Fibroblast of the conjunctiva (primary cell): ENCODE measurements at places on chromosomes 11 and 22.

- peak; percentile 70 for DNase-seq
Observed at GRCh38 chr11:107385361-107385981, 72.2 kb downstream of the CWF19L2 start.

DNA sequence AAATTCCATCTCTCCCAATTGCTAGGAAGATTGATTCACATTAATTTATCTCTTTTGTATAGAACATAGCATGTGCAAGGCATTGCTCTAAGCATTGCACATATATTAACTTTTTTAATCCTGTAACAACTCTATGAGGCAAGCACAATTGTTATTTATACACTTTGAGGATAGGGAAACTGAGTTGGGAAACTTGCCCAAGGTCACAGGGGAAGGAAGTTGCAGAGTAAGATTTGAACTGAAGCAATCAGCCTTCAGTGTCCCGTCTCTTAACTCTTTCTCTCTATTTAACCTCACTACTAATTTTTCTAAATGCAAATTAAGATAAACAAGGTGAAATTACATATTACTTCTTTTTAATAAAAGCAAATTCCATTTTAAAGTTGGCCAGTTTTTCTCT, 22.2 kb downstream of the OR56B4 start:
- no peak for DNase-seq

- DNase-seq = no peak
Observed at GRCh38 chr11:10480026-10480425, 25.0 kb downstream of the AMPD3 start.

- no peak for DNase-seq
Observed at GRCh38 chr11:121838571-121838970, 277.4 kb downstream of the BLID start.

DNA sequence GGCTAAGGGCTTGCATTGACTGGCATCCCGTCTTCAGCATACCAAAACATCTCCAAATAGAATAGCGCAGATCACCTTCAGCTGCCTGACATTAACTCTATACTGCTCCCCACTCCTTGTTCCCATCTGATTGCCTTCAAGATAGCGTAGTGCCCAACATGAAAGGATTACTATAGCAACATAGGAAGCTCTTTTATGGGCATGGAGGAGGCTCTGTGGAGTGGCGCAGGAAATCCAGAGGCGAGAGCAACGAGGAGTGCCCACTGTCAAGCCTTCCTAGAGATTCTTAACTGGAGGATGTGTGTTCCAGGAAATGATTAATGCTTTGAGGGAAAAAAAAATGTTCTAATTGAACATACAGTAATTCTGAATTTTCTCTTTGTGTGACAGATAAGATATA, 213.3 kb downstream of the CADM1 start:
- no peak for DNase-seq

- DNase-seq = peak; percentile 75
Observed at GRCh38 chr11:126637795-126638175, 282.3 kb downstream of the ST3GAL4 start.

- peak; percentile 95 for DNase-seq
Observed at GRCh38 chr22:42743501-42743991, 22.9 kb upstream of the A4GALT start.

DNA sequence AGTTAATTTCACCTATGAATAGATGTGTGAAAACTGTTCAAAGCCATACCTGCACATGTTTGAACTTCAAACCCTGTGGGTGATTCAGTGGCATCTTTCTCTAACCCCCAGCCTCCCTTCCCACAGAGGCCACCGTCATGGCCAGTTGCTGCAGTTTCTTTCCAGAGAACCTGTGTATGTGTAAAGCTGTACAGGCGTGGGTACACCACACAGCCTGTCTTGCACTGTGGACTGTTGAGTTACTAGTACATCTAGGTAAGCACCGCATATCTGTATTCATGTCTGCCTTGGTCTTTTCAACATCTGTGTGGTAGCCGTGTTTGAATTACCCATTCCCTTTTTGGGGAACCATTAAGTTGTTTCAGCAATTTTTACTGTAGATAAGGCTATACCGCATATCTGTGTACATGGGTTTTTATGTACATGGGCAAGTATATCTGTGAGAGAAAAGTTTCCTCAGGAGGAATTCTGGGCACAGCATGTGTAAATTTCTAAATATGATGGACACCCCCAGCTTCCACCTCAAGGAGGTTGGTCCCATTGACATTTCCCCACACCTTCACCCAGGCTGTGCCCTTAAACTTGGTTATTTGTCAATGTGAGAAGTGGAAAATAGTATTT, 13.9 kb downstream of the NEAT1 start:
- no peak for DNase-seq

DNA sequence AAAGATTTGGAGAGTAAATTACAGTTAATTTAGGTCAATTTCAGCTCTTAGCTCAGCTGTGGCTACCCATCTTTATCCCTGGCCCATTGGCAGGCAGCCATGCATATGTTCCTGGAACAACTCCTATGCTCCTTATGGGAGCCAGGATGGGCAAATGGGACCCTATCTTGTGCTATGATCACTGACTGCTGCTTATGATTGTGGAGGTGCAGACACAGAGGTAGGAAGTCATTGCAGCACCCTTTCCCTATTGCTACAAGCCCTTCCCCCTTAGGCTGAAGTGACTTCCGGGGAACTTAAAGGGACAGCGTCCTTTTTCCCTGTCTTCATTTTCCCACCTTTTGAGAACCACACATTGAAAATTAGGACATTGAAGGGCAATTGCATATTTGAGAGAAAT, 112.7 kb downstream of the FCHSD2 start:
- no peak for DNase-seq

DNA sequence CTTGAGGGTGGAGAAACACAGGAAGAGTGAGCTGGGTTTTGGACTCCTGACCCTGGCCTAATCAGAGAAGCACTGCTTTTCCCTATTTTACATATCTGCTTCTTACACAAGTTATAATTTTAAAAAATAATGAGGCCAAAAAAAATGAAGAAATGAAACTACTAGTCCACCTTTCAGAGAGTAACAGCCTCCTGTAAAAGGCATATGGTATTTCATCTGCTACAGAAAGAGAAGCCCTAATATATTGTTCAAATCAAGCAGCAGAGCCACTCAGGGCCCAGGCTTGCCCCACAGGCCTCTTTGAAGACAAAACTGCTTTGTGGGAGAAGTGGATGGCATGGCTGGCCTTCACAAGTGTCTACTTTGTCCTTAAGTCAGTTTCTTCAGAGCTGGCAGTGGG, 10.0 kb downstream of the DIXDC1 start:
- no peak for DNase-seq
